Activated B cell treated with CpG ODN at 0.5 μM for 24 hours (primary cell): ENCODE measurements at places on chromosomes 7 and 10. TPM values are rescaled to one million over a fixed set of nuclear protein-coding genes. Genes with fewer than 3 reads are reported as not detected.

DNA sequence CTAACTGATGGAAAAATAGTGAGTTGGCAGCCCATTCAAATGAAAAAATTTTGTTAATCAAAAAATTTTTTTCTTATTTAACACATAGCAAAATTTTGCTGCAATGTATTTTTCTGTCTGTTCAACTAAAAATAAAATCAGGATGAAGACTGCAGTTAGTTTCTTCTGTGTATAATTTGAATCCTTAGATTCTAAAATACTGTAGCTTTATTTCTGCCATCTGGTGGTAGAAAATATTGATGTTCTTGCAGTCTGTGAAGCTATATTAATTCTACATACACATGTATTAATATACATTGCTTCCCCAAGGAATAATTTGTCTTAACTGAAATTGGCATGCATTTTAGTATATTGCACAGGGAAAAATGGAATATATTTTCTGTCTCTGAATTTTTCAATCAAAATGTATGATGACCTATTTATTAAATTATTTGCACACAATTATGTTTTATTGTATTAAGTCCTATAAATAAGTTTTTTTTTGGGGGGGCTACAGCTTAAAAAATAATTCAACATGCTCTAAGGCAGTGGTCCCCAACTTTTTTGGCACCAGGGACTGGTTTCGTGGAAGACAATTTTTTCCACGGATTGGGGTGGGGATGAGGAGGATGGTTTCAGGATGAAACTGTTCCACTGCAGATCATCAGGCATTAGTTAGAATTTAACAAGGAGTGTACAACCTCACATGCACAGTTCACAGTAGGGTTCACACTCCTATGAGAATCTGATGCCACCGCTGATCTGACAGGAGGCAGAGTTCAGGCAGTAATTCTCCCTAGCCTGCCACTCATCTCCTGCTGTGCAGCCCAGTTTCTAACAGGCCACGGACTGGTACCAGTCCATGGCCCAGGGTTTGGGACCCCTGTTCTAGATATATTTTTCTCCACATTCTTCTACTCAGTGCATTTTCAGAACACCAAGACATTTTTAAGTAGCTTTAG is 119.4 kb downstream of the GNAT3 start:
- DNase-seq: no peak

DNA sequence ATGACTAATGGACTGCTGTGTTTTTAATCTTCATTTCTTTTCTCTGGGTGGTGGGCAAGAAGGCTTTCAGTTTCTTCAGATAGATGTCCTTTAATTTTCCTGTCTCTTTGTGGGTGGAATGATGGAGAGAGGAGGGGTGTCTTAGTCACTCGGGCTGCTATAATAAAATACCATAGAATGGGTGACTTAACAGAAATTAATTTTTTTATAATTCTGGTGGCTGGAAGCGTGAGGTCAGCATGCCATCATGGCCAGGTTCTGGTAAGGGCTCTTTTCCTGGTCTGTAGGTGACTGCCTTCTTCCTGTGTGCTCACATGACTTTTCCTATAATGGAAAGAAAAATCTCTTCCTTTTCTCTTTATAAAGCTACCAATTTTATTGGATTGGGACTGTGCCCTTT is 6.3 kb downstream of the RSBN1L start:
- DNase-seq: no peak

DNA sequence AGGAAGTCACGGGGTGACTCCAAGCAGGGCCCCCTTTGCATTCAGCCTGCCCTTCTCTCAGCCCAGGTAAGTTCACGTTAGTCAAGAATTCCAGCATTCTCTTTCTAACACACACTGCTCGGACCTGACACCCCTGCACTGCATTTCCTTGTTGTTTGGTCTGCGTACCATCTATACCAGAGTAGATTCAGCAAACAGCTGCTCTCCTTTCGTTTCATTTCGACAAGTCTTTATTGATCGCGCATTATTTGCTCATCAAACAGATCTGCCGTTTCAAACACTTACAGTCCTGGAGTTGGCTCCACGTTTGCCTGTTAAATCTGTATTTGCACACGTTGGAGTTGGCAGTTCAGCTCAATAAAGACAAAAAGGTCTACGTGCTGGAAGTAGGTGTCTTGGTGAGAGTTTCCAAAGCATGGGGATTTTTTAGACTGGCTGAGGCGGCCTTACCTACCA is 495.1 kb downstream of the RPS24 start:
- DNase-seq: no peak

DNA sequence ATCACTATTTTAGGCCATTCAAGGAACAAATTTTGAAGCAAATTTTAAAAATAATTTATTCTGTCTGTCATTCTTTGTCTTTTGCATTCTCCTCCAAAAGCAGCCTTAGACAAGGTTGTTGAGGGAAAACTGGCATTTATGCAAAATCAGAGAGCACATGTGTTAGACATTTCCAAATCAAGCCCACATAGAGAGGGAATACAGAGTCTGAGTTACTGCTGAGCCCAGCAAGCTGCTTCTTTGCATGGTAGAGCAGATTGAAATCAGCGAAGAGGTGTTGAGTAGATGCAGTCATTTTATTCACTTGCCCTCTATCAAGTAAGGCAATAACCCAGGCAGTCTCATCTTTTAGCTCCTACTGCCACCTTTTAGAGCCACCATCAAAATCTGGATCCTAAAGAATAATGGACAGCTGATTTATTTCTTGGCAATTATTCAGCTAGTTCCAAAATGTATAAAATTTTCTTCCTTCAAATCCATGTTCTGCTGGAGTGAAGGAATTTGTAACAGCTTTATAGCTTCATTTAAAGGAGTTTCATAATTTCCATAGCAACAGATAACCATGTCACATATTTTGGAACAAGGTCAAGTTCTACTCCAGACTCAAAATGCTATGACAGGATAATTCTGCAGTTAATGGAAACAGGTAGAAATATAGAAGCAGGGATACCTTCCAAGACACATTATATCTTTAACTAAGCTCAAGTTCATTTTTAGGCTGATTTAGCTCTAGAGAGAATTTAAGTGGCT is 7.3 kb upstream of the PCDH15 start:
- DNase-seq: no peak

GRCh38 chr10:22853906-22854447 is 73.9 kb upstream of the ARMC3 start:
- no peak for DNase-seq

The ADD3 gene
- total RNA-seq: 85.8 and 95.3 TPM in 2 replicates

- DNase-seq: no peak
These were observed 14.9 kb upstream of the ADCK2 start for GRCh38 chr7:140657891-140658290.

DNA sequence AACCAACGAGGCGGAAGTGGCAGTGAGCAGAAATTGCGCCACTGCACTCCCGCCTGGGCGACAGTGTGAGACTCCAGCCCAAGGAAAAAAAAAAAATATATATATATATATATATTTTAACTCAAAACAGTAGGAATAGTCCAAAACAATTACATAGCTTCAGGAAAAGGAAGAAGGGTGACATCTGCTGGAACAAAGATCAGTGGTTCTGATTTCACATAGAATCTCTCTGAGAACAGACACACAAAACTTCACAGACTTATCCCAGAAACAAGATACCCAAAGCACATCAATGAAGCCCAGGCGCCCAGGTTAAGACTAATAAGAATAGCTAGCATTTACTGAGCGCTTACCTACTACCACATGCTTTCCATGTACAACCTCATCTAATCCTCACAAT is 45.0 kb downstream of the DNMBP start:
- no peak for DNase-seq

DNA sequence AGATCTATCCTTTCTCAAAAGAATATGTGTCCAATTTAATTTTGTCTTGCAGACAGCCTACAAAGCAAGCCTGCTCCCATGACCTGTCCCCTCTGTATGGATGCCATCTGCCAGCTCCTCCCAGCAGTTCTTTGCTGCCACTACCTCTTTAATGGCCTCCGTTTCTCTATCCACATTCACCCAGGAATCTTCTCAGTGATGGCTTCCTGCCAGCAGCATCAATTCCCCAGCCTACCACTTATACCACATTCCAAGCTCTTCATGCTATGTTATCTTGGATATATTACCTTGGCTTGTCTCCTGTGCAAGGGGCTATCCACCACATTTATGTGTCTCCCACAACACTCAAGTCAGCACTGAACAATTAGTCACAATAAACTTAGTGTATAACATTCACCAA is 133.2 kb downstream of the VPS50 start:
- no peak for DNase-seq

The PKD2L1 gene
- total RNA-seq: not detected in 2 replicates

- DNase-seq: no peak
These were observed 256.9 kb downstream of the MDFIC start for GRCh38 chr7:115178835-115179234.

GRCh38 chr10:74383642-74384041 is 232.6 kb downstream of the ADK start:
- no peak for DNase-seq

- no peak for DNase-seq
These were observed 23.8 kb upstream of the UBE2D1 start for GRCh38 chr10:58311026-58311425.

The PSD gene
- total RNA-seq: 1.4 and 1.5 TPM in 2 replicates

The FOXI2 gene
- not detected in 2 replicates for total RNA-seq

- DNase-seq: no peak
These were observed 408.2 kb upstream of the ADARB2 start for GRCh38 chr10:2145491-2145890.

DNA sequence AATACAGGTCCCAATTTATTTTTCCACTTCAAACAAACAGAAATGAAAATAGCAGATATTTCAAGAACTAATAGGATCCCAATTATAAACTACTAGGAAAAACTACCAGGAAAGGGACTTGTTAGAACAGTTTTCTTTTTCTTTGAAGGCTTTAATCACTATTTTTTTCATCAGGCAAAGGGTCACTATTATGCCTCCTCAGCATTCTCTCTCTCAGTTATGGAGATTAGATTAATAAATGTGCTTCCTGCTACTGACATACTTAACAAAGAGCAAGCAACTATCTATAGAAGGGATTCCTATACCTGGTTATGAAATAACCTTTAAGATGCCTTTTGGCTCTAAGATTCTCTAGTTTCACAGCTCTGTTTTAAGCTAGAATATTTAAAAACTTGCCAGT is 71.0 kb upstream of the OGDHL start:
- no peak for DNase-seq

The PDE1C gene
- total RNA-seq: not detected in 2 replicates

GRCh38 chr10:77377678-77378352 is 259.8 kb downstream of the KCNMA1 start:
- DNase-seq: no peak

The LRRC4 gene
- total RNA-seq: 0.07 and 0.16 TPM in 2 replicates

The AKAP9 gene
- total RNA-seq: 54.4 and 58.4 TPM in 2 replicates

DNA sequence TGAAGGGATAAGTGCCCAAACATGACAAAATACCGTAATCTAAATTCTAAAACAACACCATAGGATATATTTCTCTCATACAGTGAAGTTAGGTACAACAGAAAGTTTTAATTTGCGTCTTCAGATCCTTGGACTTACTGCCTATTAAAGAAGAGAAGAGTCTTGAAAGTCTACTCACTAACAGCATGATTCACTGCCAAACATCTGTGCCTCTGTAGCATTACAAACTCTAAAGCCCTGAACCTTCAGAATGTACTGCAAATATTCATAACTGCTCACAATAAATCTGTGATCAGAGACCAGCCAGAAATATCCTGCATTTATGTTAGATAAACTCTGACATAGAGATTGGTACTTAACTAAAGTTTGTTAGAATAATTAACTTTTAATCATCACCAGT is 365.3 kb downstream of the PARD3 start:
- DNase-seq: no peak

DNA sequence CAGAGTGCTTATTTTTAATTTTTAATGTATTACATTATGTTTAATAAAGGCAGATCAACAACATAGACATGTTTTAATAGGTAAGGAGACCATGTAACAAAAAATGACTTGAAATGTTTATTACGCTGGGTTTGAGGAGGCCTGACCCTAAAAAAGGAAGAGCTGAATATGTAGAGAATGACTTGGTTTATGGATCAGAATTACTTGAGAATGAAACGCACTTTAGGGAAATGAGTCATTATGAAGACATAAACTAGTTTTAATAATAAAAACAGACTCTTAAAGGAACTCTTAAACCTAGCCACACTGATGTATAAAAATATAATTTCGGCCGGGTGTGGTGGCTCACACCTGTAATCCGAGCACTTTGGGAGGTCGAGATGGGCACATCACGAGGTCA is 56.5 kb downstream of the CTTNBP2 start:
- no peak for DNase-seq

The POM121C gene
- 58.5 and 63.9 TPM in 2 replicates for total RNA-seq

The ZC3HAV1L gene
- 1.6 and 1.8 TPM in 2 replicates for total RNA-seq

DNA sequence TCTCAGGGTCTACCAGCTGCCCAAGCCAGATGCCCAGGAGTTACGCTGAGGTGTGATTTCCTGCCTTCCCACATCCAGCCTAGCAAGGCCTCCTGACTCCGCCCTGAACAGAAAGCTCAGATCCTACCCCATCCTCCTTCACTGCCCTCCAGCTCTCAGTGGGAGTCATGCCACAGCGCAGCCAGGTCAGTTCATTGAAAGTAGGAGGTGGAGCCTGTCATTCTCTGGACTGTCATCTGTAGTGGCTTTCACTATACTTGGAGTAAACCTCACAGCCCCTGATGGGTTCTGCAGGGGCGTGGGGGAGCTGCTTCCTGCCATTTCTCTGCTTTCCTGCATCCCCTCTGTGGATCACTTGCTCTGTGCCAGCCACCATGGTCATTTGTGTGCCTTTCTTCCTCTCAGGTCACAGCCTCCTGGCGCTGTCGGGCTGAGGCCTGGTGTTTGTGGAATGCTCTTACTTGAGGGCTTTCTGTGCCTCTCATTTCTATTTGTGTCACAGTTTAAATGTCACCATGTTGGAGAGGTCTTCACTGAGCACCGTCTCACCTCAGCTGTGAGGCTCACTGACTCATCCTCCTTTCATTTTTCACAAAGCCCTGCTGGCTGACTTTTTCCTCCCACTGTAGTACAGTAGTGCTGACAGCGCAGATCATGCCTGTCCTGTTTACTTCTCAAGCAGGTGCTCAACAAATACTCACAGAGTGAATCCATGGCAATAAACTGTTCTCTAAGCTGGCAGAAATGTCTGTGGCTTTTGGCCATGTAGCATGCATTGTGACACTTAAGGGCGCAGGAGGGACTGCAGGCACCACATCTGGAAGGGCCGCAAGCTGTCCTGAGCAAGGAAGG is 61.0 kb upstream of the TMEM248 start:
- no peak for DNase-seq

- DNase-seq: no peak
These were observed 51.1 kb upstream of the SEPHS1 start for GRCh38 chr10:13399236-13399635.

The RELN gene
- total RNA-seq: not detected in 2 replicates

The MRC1 gene
- 0.11 and 0.15 TPM in 2 replicates for total RNA-seq

DNA sequence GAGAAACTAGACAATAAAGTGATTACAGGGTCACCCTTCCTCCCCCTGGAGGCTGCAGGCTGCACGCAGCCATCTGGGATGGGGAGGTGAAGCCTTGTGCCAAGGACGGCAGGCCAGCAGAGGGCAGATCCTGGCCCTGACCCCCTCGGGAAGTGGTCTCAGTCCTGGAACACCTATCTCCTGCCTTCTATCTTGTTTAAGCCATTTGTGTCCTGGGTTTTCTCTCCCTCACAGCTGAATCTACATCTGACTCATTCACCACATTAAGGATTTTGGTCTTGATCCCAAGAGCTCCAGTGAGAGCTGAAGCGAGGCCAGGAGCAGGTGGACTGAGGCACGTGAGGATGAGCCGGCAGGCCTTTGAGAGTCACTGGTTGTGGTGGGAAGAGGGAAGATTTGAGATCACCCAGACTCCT is 16.4 kb upstream of the PARP12 start:
- DNase-seq: no peak

The CALHM1 gene
- 0.40 and 0.42 TPM in 2 replicates for total RNA-seq
